ENCODE measurements at places on chromosomes 1 and 21.
A peak's percentile ranks its signal among the peaks of the same experiment; 100 is the strongest.

GRCh38 chr1:20405051-20405754, 80.8 kb downstream of the CAMK2N1 start:
- no peak for DNase-seq

- DNase-seq: peak; percentile 2
Measured at GRCh38 chr1:226309398-226310244, 657 bp upstream of the LIN9 start.

- no peak for DNase-seq
Measured at GRCh38 chr1:30329802-30330557, 393.4 kb downstream of the MATN1 start.

DNA sequence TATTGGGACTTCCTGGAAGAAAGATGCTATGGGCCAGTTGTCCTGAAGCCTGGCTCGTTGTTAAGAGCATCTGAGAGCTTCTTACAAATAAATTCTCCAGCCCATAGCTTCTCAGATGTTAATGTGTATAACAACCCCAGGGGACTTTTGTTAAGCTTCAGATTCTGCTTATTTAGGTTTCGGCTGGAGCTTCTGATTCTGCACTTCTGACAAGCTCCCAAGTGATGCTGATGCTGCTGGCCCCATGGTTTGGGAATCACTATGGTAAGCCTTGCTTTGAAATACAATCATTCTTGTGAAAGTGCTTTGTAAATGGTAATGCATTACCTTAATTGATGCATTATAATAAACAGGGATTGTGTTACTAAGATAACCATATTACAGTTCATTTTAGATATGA, 281.8 kb upstream of the PLD5 start:
- no peak for DNase-seq

DNA sequence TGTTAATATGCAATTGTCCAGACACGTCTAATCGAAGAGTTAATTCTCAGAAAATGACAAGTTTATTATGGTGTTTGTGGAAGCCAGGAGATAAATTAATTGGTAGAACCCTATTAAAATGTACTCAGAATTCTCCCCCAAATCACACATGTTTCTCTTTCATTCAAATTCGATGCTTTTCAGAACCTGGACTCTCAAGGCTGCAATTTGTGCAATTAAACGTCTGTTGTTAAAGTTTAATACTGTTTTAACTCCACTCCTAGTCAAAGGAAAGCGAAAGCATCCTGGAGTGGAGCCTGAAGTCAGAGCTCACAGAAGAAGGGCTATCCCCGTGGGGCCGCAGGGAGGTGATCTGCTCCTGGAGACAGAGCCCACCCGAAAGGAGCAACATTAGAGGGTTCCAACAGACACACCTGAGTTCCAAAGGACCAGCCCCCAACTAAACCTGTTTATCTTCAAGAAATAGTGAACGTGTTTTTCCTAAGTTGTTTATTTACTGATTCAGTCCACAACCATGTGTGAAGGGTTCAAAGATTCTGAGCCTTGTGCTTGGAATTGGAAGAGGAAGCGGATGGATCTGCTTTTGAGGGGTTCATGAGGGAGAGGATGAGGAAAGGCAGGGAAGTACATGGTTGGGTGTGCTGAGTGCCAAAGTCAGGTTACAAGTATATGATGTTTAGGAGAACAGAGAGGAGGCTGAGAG, 68.0 kb upstream of the AKT3 start:
- no peak for DNase-seq

- no peak for DNase-seq
Measured at GRCh38 chr1:192639607-192640368, 3.8 kb downstream of the RGS13 start.

- no peak for DNase-seq
Measured at GRCh38 chr1:56074007-56074651, 505.2 kb downstream of the PLPP3 start.

GRCh38 chr1:2504949-2505272, 21.5 kb downstream of the PANK4 start:
- no peak for DNase-seq

DNA sequence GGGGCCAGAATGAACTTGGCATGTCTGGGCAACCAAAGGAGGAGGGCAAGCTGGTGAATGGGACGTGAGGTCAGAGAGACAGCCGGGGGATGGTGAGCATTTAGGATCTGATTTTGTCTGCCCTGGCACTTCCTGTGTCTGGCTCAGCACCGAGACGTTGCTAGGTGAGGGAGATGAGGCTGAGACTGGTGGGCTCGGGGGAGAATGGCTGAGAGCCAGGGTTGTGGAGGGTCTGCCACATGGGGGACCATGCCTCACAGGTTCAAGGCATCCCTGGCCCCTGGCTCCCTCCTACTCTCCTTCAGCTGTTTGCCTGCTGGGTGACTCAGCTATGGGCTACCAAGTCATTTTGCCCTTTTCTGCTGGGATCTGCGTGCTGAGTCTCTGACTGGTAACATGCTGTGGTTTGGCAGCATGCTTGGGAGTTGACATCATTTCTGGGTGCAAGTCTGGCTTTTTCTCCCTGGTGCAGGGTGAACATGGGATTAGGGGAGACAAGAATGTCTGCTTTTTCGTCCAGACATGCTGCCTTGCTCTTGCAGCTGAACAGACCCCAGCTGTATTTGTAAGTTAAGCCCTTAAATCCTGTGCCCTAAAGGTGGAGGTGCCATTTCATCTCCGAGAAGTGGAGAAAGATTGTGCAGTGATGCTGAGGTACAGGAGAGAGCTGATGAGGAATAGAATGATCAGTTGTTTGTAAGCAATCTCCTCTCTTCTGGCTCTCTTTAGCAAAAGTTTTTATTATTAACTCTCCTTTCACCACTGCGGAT, 17.6 kb downstream of the GALNT2 start:
- no peak for DNase-seq

GRCh38 chr1:107549152-107549810, 408.4 kb downstream of the NTNG1 start:
- no peak for DNase-seq

GRCh38 chr1:161082996-161083747, 6.2 kb downstream of the NECTIN4 start:
- DNase-seq: no peak

All from stimulated activated CD8-positive, alpha-beta memory T cell treated with anti-CD3 and anti-CD28 coated beads, Interleukin-15, amount 100 ng/mL, for 1 hour (primary cell).